ENCODE measurements at places on chromosomes 11 and 22.
A peak's percentile ranks its signal among the peaks of the same experiment; 100 is the strongest.

DNA sequence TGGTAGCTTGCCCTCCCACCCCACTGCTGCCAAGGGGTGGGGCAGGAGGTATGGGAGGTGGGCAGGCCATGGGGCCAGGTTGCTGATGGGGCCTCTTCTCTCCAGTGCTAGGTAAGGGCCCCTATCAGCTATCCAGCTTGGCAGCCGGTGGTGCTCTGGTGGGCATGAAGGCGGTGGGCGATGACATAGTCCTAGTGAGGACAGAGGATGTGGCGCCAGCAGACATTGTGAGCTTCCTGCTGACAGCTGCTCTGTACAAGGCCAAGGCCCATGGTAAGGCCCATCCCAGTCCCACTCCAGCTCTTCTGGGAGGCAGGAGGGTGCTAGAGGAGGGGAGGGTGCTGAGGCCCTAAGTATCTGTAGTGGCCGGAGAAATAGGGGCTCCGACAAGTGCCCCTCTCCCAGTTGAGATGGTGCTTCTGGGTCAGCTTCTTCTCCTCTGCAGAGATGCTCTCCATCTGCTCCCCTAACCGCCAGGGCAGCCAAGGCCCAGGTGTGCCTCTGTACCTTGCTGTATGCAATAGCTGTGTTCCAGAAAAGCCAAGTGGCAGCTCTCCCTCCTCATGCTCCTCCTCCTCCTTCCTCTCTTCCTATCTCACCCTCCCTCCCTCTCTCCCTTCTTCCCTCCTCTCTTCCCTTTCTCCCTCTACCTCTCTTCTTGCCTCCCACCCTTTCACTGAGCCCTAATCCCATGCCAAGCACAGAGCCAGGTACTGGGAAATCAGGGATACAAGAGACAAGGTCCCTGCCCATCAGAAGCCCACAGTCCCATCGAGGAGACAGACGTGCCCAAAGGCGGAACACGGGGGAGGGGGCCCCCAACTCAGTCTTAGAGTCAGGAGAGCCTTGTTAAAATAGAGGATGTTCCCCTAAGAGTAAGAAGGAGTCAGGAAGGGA is 55.3 kb downstream of the OTOG start:
- peak; percentile 77 for DNase-seq

- DNase-seq, result no peak
Measured at GRCh38 chr11:123143921-123144320, 51.1 kb downstream of the CLMP start.

DNA sequence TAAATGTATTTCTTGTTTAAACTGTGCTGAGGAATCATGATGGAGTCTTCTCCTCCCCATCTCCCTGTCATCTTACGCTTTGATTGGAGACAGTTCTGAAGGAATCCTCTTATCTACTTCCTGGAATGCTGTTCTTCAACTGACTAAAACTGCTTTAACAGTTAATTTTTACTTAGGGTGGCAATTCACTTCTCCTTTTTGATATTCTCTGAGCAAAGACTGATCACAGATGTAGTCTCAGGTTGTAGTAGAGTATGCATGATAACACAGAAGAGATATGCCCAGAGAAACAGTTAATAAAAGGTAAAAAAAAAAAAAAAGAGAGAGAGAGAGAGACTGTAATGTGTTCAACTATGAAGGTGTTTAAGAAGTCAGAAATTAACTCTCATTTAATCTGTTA is 1.4 kb upstream of the CASP5 start:
- DNase-seq, result no peak

DNA sequence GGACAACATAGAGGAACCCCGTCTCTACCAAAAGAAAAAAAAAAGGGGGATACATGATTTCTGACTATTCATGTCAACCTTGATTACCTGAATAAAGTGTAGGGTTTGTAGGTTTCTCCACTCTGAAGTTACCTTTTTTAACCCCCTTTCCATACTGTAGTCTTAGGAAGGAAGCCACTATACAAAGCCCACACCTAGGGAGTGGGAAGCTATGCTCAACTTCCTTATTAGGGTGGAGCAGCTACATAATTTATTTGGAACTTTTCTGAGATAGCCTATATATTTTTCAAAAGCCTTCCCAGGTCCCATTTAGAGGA is 582 bp upstream of the ATP6V1E1 start:
- no peak for DNase-seq

- DNase-seq, result no peak
Measured at GRCh38 chr11:84740050-84740449, 887.1 kb downstream of the DLG2 start.

GRCh38 chr11:129148487-129148886 is 43.6 kb downstream of the ARHGAP32 start:
- DNase-seq, result no peak

DNA sequence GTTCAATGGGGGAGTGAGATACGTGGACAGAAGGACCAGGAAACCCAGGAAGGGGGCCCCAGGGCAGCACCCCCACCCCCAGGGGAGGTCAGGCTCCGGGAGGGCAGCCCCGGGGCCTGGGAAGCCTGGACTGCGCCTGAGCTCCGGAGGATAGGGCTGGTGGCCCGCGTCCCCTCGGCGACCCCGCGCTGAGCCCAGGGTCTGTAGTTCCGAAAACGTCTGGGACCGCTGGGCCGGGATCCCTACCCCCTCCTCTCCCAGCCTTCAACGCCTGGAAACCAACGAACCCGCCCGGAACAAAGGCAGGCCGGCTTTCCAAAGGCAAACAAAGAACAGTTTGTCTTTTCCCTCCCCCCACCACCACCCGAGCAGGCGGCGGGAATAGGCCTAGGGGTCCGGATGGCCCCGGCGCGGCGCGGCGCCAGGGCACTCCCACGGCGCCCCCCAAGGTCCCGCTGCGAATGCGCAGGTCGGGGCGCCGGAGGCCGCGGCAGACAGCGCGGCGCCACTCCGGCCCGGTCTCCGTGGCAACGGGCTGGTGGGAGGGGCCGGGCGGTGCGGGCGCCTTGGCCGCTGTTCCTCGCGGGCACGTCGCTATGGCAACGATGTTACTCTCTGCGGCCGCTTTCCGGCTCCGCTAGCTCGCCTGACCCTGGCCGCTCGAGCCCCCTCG is 58.5 kb downstream of the IGLL1 start:
- no peak for DNase-seq

Data from vagina (tissue), 2 donors.